Eye (tissue), 1 donor: ENCODE measurements at places on chromosomes 1 and 21.

DNA sequence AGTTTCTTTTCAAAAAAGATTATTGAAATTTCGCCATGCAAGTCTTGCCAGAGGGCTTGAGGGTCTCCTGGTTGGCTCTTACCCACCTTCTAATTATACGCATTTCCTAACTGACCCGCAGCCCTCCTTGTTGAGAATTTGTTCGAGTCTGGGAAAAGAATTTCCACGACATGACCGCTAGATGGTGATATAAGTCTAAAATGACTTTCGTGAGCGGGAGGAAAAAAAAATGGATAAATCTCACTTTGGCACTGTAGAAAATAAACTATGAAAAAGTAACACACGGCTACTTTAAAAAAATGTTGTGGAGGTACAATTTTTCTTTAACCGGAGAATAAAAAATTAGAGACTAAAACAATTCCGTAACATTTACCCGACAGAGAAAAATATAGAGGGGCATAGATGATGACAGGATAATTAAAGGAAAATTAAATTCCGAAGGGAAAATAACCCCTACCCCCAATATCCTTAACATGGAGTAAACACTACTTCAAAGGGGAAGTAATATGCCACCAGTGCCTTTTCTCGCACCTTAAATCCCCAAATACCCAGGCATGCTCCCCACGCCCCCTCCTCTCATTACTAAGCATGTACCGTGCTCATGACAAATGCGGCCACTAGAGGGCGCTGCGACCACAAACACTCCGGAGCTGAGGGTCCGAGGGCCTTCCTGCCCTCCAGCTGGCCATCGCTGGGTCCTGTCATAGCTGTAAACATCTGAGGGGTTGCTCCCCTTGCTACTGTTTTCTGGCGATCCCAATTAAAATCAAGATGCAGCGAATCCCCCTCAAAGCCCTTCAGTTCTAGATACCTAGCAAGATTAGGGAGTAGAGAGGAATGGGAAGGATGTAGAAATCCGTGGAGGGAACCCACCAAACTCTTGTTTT lies 266.9 kb downstream of the ASTN1 start:
- DNase-seq, result peak; percentile 93

DNA sequence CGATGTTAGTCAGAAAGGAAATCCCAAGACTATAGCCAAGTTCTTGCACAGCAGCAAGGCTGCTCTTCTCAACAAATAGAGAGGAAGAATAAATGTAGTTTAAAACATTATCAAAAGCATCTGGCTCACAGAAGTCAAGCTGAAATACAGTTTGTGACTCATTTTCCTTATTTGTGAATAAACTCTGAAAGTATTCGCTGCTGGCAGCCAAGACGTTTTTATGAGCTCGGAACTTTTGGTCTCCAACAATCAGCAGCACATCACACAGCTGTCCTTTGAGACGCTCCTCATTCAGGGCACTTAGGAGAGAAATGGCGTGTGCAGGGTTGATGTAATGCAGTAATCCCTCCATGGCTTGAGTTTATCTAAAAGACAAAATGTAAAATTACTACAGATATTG lies 16.4 kb downstream of the ZBTB21 start:
- DNase-seq, result no peak

GRCh38 chr1:15951341-15952153 lies 24.4 kb downstream of the ZBTB17 start:
- DNase-seq, result peak; percentile 47

DNA sequence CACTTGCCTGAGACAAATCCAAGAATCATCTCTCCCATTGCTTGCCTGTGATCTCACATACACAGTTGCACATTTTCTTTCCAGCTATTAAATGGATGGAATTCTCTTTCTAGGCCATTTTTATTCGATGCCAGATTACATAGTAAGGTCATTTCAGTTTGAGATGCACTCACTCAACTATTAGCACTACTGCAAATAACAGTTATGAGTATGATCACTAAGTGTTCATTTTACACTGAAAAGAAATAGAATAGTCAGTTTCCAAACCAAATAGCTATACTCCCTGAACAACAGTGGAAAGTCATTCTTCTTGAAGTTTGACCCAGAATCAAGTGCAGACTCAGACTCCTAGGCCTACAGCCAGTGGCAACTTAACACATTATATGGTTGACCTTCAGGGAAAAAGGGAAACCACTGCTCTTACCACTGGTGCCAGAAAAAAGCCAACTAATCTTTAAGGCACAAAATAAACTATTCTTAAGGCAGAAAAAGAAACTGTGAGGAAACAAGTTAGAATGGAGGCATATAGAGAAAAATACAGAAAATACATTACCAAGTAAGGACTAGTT lies 31.5 kb downstream of the WNT2B start:
- DNase-seq, result no peak

DNA sequence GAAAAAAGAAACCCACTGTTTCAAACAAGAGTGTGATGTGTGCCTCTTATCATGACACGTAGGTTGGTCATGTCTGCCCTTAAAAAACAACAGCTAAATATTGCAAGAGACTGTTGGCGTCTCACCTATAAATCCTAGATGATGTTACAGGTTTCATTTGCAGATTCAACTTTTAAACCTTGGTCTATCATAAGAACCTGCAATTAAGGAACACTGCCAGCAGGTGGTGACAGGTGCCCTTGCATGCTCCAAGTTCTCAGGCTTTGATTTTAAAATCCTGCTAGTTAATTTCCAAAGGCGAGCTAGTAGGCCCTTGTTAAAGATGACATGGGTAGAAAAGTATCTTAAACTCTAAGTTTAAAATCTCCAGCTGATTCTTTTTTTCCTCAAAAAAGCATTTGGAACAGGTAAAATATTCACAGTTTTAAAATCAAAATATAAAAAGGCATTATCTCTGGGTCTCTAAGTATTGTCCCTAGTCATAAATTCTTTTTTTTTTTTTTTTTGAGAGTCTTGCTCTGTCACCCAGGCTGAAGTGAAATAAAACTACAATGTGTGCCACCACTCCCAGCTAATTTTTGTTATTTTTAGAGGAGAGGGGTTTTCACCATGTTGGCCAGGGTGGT lies 39.1 kb downstream of the CLSTN1 start:
- DNase-seq, result peak; percentile 70

- DNase-seq, result no peak
These were observed 9.5 kb downstream of the RSPH1 start for GRCh38 chr21:42486531-42486930.

DNA sequence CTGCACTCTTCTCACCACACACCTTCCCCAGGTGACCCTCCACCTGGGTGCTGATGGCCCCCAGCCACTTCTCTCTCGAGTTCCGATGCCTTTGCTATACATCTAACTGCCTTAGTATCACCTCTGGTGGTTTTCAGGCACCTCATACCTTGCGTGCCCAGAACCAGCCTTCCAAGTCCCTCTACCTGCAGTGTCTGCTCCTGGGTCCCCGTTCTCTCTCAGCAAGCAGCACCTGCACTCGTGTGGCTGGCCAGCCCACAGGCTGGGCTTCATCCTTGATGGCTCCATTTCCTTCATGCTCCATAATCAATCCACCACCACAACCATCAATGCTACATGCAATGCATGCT lies 49.2 kb upstream of the EDN2 start:
- no peak for DNase-seq
